ENCODE measurements at places on chromosomes 13 and 19.

DNA sequence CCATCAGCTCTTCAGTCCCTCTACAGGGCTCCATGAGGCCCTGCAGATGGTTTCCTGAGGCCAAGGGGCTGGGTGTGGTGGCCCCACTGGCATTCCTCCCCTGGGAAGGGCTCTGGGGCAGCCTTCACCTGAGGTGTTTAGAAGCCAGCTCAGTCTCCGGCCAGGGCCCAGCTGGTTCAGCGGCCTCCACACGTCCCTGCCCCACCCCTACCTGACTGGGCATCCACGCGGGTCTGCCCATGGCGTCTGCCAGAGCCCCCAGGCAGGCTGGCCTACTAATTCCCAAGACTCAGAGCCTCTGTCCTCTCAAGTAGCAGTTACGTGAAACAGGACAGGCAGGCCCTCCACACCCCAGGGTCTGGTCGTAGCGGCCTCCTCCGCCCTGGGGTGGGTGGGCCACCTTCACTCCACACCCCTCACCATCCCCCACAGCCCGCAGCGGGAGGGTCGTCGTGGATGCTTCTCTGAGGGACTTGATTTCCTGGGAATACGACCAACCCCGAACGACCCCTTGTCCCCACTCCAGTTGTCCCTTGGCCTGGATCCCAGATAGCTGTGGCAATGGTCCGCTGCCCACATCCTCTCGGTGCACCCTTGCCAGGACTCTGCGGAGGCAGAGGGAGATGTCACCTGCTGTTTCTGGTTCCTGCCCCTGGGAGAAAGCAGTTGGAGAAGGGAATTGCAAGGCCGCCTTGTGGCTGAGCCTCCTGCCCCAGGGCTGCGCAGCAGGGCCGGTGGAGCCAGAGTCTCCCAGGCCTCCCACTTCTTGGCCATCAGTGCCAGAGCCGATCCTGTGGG, 24.3 kb downstream of the CAPN12 start:
- no peak for DNase-seq

DNA sequence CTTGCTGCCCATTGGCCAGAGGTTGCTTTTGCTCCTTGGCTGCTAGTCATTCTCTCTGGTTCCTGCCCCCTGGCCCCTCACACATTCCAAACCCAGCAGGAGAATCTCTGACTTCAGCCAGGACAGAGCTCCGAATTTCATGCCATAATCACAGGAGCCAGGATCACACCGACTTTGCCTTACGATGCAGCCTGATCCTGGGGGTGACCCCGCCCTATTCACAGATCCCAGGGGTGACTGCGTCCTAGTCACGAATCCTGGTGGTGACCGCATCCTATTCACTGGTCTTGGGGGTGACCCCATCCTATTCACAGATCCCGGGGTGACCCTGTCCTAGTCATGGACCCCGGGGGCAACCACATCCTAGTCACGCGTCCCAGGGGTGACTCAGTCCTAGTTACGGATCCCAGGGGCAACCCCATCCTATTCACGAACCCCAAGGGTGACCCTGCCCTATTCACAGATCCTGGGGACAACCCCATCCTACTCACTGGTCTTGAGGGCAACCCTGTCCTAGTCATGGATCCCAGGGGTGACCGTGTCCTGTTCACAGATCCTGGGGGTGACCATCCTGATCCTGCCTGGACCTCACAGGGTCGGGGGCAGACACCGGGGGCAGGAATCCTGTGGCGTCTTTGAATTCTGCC, 7.4 kb upstream of the TEX29 start:
- DNase-seq: no peak

DNA sequence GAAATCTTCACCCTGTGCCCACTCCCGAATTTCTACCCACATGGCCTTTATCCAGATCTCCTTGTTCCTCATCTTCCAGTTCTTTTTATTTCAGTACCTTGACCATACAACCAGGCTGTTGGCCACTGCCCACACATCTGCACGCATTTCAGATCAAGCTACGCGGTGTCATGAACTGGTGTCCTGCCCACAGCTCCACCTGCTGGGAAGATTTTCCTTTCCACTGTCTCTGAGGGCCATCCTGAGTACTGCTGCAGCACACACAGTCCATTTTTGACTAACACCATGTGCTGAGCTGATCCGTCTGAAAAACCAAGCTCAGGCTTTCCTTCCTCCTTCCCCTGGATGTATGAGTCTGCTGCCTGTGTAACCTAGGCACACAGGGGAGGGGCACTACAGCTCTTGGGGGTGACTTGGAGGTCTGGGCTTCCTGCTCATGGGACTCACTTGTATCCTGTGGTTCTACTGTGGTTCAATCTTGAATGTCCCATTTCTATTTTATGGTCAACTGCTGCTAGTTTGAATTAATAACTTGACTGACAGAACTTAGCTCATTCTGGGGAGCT, 71.9 kb downstream of the WASF3 start:
- no peak for DNase-seq

- DNase-seq: no peak
These were observed 68.6 kb downstream of the UFM1 start for GRCh38 chr13:38418286-38418685.

- DNase-seq: no peak
These were observed 11.5 kb upstream of the ACOD1 start for GRCh38 chr13:76936763-76937162.

- DNase-seq: no peak
These were observed 2.9 kb upstream of the FTL start for GRCh38 chr19:48962029-48962848.

DNA sequence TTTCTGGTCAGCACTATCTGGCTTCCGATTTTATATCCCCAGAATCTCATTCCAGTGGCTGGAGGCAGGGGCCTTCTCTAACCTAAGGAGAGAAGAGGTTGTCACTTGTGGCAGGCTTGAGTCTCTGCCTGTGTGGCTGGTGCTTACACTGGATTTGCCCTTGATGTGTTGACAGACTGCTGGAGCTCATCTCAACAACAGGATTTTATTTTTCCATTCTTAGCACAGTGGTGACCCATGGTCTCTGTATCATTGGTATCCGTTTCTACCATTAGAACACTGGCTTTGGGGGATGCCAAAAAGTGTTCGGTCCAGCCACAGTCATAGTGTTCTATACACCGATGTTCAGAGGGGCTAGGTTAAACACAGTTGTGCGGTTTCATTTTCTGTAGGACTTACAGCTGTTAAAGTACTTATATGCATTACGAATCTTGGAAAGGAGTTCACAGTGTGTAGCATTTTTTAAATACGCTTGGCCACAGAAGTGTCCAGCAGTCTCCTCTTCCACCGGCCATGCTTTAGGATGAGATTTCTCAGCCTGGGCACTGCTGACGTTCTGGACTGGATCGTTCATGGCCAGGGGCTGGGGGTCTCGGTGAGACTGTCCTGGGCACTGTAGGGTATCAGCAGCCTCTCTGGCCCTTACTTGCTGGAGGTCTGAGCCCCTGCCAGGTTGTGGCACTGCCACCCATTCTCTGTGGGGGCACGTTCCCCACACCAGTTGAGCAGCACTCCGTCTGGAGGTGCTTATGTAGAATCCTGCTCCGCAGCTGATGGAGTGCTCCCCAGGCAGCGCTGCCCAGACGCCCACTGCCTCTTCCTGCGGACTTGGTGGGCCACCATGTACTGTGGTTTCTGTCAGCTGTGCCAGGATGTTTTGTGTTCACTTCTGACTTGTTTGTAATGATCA, 41.4 kb upstream of the TEX29 start:
- DNase-seq: no peak

DNA sequence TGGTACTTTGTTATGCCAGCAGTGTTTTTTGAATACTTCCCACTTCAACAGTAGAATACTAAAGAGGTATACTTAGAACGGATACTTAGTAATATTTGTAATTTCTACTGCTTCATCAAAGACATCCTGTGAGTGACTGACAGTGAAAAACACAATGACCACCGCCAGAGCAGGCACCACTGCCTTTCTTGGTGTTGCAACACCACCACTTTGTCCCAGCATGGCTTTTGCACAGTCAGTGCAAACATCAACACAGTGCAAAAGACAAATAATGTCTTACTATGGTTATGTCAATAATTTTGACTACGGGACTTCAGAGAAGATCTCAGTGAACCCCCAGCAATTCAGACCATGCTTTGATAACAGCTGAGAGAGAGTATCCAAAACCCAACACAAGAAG, 220.5 kb downstream of the RBM26 start:
- no peak for DNase-seq

GRCh38 chr19:5578097-5578846, 10.5 kb upstream of the TINCR start:
- peak; percentile 57 for DNase-seq

DNA sequence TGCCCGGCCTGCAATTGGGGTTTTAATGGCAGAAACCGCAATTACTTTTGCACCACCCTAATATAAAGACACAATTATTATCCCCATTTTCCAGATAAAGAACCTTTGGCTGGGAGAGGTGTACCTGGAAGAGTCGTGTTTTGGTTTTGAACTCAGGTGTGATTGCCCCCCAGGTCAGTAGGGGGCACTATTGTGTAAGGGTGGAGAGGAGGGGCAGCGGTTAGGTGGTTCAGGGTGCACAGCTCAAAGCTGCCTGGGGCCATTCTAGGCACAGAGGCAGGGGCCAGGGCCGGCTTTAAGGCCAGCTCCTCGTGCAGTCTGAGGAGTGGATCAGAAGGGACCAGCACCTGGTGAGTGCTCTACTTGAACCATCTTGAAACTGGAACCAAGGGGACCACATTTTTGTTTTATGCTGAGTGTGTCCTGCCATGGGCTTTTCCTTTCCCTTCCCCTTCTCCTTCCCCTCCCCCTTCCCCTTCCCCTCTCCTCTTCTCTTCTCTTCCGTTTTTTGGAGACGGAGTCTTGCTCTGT, 5.8 kb upstream of the FCGRT start:
- peak; percentile 50 for DNase-seq

DNA sequence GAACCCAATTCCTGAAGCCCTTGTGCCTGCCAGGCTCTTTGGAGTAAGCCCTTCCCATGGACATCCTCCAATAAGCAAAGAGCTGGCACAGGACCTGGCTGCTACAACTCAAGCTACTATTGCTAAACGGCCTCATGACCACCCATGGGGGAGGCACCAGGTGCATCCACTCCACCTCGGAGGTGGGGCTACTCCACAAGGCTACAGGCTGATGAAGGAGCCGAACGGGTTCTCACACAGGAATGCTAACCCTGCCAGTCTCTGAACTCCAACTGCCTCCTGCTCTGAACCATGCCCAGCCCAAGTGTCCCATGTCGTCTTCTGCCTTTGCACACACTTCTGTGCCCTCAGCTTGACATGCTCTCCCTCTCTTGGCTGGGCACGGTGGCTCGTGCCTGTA, 10.0 kb downstream of the SYMPK start:
- DNase-seq: no peak

GRCh38 chr19:4737955-4738600, 14.4 kb upstream of the DPP9 start:
- no peak for DNase-seq

GRCh38 chr19:55165952-55166529, 372 bp downstream of the DNAAF3 start:
- peak; percentile 85 for DNase-seq

DNA sequence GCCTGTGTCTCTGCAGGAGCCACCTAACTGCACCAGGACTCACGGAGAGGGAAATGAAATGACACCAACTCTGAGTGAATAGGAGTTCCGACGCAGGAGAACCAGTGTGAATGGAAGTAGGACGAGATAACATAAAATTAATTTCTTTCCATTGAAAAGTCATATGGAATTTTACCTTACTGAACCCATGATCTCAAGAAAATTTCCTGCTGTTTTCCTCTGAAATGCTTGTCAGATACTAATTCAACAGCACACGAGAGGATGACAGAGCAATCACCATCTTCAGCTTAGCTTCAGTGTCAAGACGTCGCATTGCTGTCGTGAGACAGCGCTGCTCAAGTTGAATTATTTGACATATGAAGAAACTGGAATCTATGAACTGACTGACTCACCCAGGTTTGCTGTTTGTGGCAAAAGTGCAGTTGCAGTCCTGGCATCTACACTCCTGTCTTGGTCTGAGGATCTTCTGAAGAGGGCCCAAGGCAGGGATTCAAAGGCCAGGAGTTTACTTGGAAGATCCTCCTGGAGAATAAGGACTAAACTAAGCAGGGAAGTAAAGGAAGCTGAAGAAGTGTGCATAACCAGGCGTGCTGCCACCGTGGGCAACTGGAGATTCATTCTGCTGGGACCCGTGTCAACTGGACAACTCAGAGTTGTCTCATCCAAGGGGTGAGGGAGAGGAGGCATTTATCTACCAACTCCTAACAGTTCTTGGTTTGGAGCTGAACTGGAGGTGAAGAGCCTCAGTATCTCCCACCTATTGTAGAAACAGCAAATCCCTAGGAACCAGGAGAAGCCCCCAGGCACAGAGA, 214.4 kb upstream of the IRS2 start:
- DNase-seq: no peak

- DNase-seq: no peak
These were observed at the start of gene ZNF556 for GRCh38 chr19:2867025-2867991. Gene ZNF556 (plus strand): TSS chr19:2867335. CDS start chr19:2867422, 87 bp downstream.

GRCh38 chr13:30884543-30884942, 21.5 kb upstream of the MEDAG start:
- no peak for DNase-seq

GRCh38 chr13:70339738-70340137, 231.5 kb upstream of the KLHL1 start:
- DNase-seq: peak; percentile 27

DNA sequence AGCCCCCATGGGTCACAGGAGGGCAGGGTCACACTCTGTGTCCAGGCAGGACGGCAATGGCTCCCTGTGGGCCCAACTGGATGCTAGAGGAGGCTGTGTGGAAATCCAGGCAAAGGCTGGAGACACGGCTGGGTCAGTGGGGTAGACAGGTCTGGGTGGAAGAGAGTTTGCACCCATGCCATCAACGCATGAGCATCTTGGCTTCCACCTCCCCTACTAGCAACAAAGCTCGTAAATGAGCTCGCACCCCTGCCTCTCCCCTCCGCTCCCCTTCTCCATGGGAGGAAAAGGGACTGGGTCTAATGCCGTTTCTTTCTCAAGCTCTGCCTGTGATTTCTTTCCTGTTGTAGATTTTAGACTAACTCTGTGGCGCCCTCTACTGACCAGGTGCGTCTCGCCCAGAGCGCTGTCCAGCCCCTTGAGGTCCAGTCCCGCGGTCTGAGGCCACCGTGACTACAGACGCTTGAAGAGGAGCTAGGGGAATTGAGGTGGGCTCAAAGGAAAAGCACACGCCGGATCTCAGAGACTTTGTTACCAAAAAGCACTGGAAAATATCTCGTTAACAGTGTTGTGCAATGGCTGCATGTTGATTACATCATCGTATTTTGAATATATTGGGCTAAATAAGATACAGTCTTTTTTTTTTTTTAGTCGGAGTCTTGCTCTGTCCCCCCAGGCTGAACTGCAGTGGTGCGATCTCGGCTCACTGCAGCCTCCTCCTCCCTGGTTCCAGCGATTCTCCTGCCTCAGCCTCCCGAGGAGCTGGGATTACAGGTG, 50.7 kb upstream of the USP29 start:
- DNase-seq: no peak

All from NCI-H1694 treated with DMSO at 0.1 percent for 48 hours (cell line).